ENCODE measurements at places on chromosomes 1 and 21. TPM values are rescaled to one million over a fixed set of nuclear protein-coding genes. Genes with fewer than 3 reads are reported as not detected.

DNA sequence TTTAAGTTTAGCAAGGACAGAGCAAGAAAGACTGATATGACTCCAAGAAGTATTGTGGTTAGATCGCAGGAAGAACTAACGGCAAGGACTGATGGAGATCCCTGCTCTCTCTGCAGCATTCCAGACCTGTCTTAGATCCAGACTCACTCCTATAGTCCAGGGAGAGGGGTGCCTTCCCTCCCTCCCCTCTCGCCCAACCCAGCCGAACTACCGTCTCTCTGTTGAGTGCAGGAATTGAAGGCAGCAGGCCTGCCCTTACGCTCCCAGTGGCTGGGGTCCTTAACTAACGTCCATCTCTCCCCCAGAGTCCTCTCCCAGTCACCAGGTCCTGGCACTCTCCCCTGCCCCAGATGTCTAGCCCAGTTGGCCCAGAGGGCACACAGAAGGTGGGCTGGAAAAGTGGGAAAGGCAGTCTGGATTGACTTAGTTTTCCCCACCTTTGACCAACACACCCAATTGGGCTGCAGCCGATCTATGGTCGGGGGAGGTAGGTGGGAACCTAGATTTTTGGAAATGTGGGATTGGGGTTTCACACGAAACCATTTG, 1.1 kb downstream of the CRABP2 start:
- no peak for DNase-seq

DNA sequence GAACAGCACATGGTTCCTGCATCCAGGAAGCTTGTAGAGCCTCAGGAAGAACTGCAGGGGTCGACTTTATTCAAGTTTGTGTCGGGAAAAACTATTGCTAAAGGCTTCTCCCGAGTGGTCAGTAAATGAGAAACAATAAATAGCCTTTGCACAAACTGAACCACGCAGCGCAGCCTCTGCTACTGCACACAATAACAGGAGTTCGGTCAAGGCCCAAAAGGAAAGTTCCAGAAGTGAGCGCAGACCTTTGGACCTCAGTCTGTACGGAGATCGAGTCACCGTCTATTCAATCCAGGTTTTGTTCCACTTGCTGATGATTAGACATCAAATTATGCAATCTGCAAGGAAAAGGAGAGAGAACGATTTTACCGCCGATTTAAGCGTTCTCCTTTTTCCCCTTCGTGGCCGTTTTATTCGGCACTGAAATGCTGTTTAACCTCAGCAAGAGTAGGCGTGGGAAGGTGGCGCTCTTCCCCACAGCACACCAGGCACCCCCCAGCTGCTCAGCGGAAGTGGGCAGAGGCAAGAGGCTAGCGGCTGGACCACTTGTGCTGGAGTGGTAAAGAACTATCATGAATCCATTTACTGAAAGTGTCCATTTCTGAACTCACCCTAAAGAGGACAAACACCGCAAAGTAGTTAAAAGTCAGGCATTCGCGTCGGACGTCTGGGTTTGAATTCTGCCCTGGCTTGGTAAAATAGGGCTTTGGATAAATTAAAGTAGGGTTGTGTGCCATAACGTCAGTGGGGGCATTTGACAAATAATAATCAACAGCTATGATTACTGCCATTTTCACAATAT, 6.1 kb upstream of the LHX8 start:
- DNase-seq = no peak

GRCh38 chr21:39657091-39657689, 44.5 kb downstream of the B3GALT5 start:
- no peak for DNase-seq

GRCh38 chr1:200659269-200659668, 10.4 kb downstream of the DDX59 start:
- no peak for DNase-seq

DNA sequence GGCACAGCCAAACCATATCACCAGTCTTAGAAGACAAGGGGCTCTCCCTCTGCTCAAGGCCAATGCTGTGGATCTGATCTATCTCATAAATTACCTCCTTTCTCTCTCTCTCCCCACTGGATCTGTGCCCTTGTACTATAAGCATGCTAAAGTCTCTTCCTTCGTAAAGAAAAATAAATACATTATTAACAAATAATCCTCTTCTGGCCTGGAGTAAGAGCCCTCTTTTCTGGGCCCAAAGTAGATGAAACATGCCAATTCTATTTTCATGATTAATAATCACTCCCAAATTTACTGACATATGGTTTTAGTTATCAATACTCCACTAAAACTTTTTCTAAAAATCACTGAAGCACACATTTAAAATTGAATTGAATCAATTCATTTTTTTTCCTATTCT, 889.7 kb downstream of the ADGRL2 start:
- no peak for DNase-seq

The SYT2 gene
- 0.12 TPM for polyA plus RNA-seq

The TMEM81 gene
- polyA plus RNA-seq = 1.3 TPM

The NLRP3 gene
- not detected for polyA plus RNA-seq

All from hepatocyte (in vitro differentiated cells).